Activated CD4-positive, alpha-beta T cell treated with anti-CD3 and anti-CD28 coated beads, Interleukin-10, Interleukin-2, amounts not matched to agents 100 ng/mL and 50 ng/mL, durations not matched to agents 16 hours and 8 hours (primary cell): ENCODE measurements at places on chromosomes 5 and 9.

DNA sequence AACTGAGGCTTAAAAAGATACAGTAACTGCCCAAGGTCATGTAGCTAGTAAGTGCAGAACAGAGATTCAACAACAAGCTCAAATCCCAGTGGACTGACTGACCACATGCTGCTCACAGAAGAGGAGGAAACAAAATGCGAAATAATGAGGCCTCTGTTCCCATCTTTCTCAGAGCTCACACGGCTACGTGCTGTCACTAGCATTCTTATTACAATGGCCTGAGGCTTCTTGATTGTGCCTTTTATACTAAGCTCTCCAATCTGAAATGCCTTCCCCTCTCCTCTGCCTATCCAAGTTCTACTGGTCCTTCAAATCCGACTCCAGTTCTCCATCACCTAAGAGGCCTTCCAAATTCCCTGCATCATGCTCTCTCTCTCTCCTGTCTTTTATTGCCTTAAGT, 26.0 kb downstream of the SGTB start:
- DNase-seq, result no peak

GRCh38 chr9:18890372-18890771, 142.6 kb downstream of the SAXO1 start:
- DNase-seq, result peak; percentile 43

- no peak for DNase-seq
Measured at GRCh38 chr5:31197183-31197582, 3.7 kb downstream of the CDH6 start.

DNA sequence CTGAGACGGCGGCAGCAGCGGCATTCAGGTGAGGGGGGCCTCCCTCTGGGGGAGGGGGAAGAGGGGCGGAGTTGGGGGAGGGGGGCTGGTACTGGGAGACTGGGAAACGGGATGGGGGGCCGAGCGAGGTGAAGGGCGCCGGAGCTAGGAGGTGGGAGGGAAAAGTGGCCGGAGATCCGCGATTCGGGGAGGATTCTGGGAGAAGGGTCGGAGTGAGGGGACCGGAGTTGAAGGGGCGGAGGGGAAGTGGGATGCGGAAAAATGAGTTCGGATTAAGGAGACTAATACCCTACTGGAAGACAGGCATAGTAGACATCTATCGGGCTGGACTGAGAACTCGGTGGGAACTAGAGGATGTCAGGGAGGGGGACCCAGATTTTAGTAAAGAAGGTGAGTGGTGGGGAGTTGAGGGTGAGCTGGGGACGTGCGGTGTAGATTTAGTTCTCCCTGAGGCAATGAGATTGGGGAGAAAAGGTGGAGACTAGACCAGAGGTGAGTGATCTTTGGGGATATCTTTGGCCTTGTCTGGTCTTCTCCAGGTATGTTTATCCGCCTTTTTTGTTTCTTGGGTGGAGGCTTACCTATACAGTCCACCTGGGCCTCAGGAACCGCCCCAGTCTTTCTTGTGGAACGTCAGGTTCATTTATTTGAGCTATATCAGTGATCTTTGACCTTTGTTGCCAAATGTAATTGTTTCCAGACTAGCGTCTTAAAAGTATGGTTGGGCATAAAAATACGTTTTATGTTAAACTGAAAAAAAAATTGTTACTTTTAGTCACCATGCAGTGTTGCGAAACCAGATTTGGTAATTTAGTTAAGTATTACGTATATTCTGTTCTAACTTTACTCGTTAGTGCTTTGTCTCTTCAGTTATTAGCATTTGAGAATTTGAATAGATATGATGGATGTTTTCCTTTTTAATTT, 632 bp downstream of the UBAP1 start:
- DNase-seq, result no peak

DNA sequence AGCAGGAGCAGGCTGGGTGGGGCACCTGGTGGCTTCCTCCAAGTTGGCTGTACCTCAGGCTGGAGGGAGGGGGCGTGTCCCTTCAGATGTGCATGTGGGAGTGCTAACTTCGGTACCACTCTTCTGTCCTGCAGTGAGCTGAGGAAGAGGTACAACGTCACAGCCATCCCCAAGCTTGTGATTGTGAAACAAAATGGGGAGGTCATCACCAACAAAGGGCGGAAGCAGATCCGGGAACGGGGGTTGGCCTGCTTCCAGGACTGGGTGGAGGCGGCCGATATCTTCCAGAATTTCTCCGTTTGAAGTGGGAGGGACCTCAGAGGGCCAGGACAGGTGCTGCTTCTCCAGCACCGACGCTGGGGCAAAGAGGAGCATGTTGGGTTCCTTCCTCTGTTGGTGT, 9.3 kb downstream of the NXNL2 start:
- DNase-seq, result no peak

GRCh38 chr5:80988419-80988935, 28.3 kb downstream of the RASGRF2 start:
- no peak for DNase-seq

DNA sequence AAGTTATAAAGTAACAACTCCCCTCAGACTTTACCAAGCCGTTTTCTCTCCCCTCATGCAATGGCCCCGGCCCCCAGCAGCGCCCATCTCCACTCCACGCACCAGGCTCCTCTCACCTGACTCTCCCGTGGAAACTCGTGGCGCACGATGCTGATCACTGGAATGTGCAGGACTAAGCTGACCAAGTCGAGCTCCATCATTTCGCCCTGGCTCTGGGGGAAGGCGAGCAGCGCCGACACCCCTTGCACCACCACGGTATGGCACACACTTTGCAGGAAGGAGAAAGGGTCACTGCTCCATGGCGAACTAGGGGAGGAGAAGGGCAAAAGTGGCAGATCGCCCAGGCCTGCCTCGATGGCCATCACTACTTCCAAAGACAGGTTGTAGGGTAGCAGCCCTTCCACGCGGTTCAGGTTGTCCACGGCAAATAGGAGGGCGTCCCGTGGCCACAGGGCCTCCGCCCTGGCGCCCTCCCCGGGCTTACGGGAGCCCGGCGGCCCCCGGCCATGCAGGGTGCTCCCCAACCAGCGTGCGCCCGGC, 1.2 kb downstream of the GRIN3A start:
- DNase-seq, result no peak

- DNase-seq, result no peak
Measured at GRCh38 chr9:33435821-33436277, 11.5 kb downstream of the AQP3 start.

DNA sequence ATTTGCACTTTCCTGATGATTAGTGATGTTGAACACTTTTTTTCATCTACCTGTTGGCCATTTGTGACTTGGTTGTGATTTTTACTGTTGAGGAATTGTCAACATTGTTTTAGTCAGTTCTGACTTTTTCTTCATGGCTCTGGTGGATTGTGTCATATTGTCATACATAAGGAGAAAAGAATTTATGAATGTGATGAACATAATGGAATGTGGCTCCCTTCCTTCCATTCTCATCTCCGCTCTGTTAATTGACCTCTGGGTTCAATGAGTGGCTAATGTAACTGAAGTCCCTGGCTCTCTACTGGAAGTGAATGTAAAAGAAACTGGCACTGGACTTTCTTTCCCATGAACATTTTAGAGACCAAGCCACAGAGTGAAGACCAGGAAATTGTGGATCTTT, 49.2 kb downstream of the KIAA1958 start:
- no peak for DNase-seq

GRCh38 chr9:134476272-134476941, 150.2 kb downstream of the RXRA start:
- DNase-seq, result no peak

DNA sequence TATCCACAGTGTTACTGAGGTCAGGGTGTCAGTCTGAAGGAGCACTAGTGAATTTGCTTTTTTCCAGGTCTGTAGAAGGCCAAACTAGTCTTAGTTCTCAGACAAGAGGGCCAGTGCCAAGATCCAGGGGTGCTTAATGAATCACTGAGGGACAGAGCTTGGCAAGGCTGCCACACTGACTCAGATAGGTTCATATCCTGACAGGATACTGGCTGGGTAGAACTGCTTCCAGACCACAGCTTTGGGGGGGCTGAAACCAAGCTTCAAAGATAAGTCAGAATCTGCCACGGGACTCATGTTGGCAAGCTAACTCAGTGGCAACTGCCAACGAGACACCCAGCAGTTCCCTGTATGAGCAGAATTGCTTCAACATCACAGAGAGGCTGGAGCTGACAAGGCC, 1125.4 kb downstream of the EFNA5 start:
- DNase-seq, result no peak

DNA sequence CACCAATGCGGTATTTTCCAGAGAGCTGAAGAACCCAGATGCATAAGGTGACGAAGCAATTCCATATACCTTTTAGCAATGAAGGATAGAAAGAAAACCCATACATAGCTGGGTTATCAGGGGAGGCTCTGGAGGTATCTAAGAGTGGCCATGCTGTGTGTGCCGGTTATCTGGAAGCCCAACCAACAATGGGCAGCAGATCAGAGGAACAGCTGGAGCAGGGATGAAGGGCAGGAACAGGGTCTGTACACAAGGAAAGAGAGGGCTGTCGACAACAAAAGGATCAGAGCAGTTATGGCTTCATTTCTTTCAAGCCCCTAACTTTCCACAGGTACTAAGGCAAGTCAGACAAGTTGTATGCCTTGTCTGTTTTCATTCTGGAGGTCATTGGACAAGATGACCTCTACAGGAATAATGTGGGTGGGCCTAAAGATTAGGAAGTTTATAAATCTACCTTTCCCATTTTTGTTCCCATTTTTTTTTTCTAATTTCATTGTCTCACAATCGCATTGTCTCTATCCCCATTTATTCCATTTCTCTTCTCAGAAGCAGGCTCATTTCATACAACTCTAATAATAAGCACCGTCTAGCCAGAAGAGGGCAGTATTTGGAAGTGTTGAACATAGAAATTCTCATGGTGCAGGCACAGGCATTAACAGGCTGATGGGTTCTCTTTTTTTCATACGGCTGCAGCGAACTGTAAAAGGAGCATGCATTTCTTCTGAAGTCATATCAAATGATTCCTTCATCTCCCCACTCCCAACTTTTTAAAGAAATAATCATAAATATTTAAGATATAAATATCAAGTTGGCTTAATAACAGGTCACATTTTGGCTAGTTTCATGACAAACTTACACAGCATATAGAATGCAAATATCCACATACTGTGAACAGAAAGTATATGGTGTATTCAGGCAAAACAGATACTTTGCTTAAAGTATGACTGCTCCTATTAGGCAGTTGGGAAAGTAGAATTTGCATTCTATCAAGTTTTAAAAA, 63.5 kb downstream of the ZNF474 start:
- peak; percentile 37 for DNase-seq

DNA sequence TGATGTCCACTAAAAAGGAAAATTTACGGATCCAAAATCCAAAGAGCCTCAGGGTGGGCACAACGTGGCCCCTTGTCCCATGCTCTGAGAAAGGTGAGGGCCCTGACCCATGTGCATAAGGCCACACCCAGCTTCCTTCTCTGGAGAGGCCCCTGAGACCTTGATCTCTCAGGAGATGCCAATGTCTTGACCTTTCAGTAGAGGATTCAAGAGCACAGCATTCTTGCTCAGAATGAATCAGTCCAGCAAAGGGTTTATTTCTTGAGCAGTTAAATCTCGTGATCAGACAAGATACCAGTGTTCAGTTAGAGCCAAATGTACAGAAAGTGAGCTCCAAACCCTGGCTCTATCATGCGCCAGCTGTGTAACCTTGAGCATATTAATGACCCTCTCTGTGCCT, 115.9 kb upstream of the DAPK1 start:
- no peak for DNase-seq

GRCh38 chr5:39505791-39506190, 81.0 kb upstream of the DAB2 start:
- no peak for DNase-seq

DNA sequence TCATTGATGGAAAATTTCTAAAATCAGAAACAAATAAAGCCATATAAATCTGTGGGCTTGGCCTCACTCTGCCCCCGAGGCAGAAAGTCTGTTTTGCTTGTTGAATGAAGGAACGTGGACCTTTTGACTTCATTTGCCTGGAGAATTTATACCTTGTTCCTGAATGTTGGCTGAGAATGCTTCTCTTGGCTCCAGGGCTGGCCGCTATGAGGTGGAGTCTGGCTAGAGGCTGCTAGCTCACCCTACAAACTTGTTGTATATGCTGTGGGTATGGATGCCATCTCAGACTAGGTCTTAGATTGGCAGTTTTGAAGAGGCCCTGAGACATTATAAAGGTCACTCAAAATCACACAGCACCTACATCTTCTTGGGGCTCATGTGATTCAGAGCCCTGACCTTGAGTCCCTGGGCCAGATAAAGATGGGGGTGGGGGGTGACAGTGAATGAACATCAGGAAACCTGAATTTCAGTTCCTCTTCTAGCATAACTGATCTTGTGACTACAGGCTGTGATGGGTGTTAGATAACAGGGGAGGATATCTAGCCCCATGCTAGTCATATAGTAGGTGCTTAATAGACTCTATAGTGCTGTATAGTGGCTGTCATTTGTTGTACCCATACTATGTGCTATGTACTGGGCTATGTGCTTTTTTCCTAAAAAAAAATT, 2.8 kb downstream of the GM2A start:
- DNase-seq, result no peak
